ENCODE measurements at places on chromosomes 3 and 15.

DNA sequence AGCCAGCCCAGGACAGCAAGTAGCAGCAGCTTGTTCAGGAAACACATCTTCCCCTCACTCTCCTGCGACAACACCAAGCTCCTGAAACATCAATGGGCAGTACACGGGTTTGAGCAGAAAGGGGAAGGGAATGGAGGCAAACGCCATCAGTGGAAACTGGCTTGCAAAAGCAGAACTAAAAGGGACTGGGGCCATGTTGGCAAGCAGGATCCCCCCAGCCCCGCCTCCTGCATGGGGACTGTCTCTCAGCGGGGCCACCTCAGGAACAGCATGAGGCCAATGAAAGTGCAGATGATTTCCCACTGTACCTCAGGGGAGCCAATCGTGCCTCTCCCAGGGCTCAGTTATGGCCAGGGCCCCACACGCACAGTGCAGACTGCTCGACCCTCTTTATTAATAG is 6.8 kb downstream of the CDAN1 start:
- DNase-seq: no peak

DNA sequence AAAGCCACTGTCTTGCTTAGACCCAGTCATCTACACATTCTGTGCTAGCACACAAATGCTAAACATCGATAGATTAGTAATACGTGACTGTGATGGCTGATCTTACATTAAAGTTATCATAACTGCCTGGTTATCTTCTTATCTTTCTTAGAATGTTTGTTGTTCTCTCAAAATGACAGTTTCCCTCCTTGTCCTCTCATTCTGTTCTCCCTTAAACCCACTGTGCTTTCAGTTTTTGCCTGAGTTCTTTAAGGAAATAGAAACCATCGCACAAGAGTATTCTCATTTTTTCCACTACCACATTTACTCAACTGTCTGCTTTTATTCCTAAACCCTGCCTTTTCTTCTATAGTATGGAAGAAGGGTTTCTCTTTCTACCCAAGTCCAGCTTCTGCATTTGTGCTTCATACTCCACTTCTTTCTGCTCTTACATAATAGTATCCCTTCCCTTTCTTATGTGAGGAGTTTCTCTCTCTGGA is 17.1 kb downstream of the STX19 start:
- DNase-seq: no peak

DNA sequence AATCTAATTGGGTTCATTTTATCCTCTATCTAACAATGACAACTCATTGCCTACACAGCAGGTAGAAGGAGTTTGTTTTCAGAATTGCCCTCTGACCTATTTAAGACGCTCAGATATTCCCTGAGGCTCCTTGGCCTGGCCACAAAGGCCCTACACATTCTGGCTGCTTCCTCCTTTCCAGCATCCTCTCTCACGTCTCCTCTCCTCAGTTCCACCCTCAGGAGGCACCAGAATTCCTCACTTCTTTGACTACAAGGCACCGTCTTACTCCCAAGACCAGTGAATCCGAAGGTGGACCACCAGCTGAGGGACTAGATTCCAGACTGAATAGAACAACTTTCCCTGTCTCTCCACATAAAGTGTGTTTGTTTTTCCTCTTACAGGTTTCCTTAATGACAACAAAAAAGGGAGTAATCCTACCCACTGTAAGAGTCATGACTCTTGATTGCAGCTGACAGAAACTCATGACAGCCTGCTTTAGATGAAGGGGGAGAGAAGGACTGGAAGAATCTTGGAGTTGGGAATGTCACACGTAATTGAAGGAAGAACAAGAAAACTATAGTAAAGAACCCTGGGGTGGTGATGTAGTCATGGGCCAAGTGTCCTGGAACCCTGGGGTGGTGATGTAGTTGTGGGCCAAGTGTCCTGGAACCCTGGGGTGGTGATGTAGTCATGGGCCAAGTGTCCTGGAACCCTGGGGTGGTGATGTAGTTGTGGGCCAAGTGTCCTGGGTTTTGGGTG is 22.0 kb upstream of the MUC20 start:
- peak; percentile 88 for DNase-seq

DNA sequence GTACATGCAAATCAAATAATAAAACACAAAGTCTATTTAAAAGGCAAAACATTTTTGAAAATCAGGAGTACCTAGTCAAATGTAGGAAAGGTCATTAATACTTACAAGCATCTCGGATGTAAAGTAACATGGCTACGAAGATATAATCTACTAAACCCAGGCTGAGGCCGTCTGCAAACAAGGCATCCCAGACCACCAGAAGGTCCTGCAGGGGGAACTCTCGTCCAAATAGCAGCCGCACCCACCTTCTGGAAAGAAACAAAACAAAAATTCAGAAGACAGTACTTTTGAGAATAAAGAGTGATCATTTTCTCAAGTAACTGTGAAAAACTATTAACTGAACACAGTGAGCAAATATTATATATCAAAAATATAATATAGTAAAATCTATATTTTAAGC is 423.1 kb downstream of the PLCL2 start:
- DNase-seq: no peak

DNA sequence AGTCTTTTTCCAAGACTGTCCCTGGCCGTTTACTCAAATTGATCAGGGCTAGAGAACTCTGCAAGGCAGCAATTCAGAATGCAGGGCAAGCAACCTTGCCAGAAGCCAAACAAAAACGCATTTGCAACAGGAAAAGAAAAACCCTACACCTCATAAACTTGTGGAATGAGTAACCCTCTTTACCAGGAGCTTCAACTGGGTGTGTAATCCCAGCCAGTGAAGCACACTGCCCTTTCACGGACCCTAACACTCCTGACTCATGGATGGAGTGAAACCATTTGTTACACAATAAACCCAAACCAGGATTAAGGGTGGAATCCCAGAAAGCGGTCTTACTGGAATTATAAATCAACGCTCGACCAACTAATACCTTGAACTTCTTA is 14.8 kb upstream of the LDHAL6B start:
- DNase-seq: no peak

- DNase-seq: no peak
Observed at GRCh38 chr3:15241341-15241740, 35.3 kb downstream of the CAPN7 start.

DNA sequence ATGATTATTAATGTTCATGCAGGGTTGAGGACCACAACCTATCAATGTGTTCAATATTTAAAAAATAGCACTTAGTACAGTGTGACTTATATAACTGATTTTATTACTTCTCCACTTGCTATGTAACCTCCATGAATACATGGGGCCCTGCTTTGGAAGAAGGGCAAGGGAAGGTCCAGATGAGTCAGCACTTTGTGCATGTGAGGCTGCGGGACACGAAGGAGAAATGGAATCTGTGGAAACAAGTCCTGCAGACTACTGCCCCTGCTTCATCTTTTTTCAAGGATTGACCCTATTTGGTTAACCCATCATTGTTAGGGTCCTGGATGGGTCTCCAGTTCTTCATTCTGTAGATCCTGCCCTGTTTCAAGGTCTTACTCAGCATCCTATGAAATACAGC is 1.6 kb downstream of the NXPE3 start:
- DNase-seq: no peak

DNA sequence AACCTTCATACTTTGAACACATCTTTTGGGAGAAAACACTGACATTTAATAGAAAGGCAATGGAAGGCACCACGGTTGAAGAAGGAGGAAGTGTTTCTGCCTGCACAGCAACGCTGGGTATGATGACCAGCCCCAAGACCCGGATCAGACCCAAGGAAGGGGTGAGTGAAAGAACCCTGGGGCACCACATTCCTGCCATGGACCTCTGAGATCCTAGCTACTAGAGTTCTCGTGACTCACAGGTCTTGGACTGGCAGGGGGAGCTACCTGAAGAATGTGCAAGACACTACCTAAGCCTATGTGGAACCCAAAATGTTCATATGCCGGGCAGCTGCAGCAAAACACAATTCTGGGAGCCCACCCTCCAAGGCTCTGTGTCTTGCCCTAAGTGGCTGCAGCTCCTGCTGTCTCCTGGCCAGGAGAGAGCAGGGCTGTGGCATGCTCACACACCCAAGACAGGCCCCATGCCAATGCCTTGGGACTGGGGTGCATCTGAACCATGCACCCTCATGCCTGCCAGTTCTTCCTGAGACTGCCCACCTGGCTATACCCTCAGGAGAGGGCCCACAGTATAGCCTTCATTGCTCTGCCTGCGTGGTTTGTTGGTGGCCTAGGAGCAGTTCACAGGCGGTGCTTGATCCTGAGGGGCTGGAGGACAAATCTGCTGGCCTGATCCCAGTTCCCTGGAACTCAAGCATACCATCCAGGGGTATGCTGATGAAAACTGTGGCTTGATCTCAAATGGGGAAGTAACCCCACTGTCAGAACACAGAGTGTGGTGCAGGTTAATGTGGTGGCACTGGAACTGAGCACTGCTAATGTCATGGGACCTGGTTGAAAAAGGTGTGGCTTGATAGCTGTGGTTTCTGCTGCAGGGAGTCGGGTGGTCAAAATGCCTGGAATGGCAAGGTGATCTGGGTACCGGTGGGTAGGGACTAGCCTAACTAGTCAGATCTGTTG is 353.3 kb upstream of the ARHGEF26 start:
- no peak for DNase-seq

DNA sequence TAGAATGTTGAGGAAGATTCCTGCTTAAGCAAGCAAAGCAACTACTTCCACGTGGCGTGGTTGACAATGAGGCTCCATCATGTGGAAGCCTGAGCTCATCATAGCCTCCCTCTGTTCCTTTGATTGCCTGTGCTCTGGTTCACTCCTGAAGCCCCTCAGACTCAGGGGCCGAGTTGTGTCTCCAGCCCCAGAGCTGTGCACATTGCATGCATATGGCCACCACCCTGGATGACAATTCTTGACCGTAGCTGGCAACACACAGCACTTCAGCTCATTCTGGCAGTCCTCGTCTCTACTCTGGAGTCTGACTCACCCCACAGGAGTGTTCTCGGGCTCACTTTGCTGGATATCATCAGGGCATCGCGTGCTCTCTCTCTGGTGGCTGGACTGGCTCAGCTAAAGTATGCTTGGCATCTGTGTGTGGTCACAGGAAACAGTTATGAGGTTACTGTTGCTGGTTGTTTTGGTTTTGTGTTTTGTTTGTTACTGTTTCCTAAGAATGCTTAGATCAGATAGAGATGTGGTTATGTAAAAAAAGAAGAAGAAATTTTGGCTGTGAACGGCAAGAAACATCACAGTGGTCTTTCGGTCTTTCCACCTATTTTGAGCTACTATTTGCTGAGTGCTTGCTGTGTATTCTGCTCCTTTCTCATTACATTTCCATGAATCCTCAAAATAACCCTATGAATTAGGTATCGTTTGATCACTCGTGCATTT is 41.6 kb upstream of the MRPS22 start:
- DNase-seq: peak; percentile 91

DNA sequence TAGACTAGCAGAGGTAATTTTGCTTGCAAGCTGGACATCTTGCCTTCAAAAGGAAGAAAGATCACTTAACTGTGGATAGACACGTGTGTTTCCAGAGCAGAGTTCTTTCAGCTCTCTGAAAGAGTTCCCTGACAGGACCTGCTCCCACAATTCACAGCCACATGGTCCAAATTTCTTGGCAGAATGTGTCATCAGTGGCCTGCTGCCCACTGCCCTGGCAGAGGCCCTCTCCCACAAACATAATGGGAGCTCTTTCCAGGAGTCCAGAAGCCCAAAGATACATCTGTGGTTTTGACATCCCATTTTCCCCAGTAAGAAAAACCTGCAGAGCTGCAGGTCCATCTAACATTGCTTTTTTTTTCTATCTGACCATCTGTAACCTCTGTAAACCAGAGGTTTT is 48.3 kb downstream of the SERPINI1 start:
- DNase-seq: no peak

- DNase-seq: no peak
Observed at GRCh38 chr3:55009372-55009771, 81.5 kb upstream of the LRTM1 start.

- DNase-seq: no peak
Observed at GRCh38 chr3:116802651-116803050, 93.1 kb downstream of the TUSC7 start.

DNA sequence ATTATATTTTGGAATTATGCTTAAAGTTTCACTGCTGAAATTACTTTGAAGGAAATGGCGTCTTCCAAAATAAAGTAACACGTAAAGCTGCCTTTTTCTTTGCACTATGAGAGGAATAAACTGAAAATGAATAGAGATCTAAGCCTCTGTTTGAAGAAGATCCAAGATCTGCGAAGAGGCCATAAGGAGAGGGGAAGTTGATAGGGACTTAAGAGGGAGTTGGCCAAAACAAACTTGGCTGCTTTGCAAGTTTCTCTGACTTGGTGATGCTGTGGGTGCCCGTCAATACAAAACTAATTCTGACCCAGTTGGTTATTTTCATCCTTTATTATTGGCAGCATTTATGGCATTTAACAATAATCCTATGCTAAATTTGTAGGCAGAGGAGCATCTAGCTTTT is 190.2 kb upstream of the GBE1 start:
- DNase-seq: no peak

- peak; percentile 44 for DNase-seq
Observed at GRCh38 chr15:68055224-68055705, 1.1 kb downstream of the PIAS1 start.

GRCh38 chr3:195015021-195015420 is 255.9 kb downstream of the XXYLT1 start:
- no peak for DNase-seq

GRCh38 chr3:185928496-185928895 is 9.3 kb downstream of the TRA2B start:
- no peak for DNase-seq

DNA sequence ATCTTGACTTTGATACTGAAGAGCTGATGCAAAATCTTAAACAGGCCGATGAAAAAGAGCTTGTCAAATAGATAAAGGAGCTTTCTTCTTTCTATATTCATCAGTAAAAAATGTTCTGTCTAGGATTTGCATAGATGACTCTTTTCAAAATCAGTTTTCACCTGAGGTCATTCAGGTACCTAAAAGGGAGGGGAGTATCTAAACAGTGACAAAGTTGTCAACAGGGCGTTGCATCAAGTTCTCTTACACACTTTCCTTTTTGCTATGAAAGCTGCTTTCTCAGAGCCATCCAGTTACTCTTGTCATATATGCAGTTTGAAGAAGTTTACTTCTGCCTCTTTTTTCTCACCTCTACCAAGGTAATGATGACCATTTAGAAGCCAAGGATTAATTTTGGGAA is 60.0 kb downstream of the AKAP13 start:
- DNase-seq: no peak

DNA sequence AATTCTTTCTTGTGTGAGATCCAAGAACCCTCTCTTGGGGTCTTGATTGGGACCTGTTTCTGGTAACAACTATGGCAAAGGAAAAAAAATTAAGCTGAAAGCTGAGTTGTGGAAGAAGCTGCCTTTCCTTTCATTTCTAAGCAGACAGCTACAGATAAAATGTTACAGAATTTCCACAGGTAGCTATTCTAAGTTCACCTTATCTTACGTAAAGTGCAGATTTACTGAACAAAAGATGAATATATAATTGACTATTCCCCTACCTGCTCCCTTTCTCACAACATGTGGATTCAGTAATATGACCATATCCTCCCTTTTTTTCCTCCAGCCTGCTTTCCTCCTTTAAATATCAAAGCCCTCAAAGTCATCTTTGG is 36.6 kb downstream of the CLEC3B start:
- DNase-seq: no peak

GRCh38 chr3:117602058-117602644 is 892.6 kb downstream of the TUSC7 start:
- no peak for DNase-seq

GRCh38 chr3:149010966-149011365 is 19.6 kb downstream of the GYG1 start:
- DNase-seq: no peak
